ENCODE measurements at places on chromosomes 1 and 21.

DNA sequence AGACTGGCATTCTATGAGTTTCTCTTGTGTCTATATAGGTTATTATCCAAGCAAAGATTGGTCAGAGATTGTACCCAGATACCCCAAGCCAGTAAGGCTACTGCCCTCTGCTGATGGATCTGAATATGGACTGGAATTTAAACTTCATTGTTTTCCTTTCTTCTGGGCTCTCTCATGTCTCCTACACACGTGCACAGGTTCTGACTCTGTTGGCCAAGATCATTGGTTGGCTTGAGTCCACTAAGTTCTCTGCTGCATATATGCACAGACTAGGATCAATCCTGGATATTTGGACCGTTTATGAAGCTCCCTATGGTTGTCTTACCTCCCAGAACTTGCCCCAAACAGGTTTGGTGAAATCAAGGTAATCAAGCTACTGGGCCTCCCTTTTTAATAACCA, 69.7 kb downstream of the CC2D1B start:
- DNase-seq: peak; percentile 28

DNA sequence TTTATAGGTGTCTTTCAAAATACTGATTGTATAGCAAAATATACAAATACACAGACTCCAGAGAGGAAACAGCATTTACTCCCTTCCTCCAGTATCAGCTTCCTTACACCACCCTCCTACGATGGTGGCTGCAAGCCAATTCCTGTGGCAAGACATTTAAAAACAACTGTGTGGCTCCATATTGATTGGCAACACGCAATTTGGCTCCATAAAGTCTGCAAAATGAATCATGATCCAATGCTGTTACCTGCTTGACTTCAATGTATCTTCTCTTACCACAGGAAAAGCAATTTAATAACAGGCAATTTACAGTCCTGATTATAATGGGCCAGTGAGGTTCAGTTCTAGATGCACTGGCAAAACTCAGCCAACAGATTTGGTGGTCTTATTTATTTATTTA, 19.7 kb upstream of the ATP6V1G3 start:
- DNase-seq: no peak

DNA sequence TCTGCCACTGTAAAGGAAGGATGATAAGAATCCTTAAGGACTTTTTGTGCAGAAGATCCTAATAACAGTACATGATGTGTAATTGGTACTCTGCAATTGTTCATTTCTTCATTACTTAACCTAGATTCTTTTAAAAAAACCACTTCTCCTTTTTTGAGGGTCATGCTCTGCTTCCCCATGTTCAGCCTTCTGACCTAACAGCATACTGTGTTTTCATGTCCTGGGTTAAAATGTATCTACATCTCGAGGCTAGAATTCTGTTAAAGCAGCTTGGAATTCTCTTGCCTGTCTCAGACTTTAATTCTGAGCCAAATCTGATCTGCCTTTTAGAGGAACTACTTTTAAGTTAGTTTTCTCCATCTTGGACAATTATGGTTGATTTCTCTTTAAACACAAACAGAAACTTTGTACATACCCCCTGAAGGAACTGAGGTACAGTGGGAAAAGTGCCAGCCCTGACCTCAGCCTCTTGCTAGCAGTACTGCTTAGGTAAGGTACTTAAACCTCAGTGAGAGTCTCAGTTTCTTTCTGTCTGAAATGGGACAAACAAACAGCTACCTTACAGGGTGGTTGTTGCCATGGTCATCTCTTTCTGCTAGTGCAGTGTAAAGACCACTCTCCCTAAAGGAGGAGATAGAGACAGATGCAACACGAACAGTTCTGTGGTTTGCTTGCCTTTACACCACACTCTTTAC, 103.2 kb upstream of the DYNLT5 start:
- DNase-seq: no peak

DNA sequence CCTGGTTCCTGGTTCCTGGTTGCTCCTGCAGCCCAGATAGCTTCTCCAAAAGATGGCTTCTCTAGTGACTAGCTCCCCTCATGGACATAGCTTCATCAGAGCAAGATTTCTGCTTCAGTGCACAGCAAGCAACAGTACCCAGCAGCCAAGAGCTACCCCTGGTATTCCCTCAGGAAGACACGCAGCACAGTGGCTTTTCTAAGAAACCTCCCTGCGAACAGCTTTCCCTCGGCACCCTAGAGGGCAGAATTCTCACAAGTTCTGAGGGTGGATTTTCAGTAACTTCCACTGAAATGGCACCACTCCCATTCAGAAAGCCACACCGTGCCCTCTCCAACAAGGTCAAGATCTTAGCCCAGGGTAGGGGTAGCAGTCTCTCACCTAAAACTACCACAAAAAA, 128.2 kb downstream of the EIF4G3 start:
- DNase-seq: no peak

GRCh38 chr1:211493133-211493871, 1.3 kb upstream of the RD3 start:
- no peak for DNase-seq

DNA sequence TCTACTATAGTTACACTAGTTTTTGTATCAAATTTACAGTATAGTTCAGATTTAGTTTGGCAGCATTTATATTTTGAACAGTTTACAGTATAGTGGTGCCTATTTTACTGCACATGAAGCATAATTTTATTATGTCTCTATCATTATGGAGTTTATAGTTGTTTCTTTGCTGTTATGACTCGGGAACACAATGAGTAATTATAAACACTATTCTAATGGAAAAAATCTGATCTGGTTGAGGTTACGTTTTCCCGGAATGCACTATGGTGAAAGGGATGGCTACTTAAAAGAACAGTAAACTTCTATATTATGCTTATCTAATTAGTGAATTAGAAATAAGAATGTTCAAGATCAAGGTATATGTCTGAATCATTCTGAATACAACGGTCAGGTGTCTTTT, 10.6 kb downstream of the LCA5L start:
- DNase-seq: no peak

DNA sequence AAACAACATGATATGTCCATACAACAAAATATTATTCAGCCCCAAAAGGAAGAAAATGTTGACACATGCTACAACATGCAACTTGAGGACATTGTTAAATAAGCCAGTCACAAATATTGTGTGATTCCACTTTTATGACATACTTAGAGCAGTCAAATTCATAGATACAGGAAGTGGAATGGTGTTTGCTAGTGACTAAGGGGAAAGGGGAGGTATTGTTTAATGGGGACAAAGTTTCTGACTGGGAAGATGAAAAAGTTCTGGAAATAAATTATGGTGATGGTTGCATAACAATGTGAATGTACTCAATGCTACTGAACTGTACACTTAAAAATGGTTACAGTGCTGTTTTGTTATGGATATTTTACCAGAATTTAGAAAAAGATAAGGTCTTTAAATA, 77.7 kb downstream of the RHOU start:
- no peak for DNase-seq

GRCh38 chr1:112626193-112626592, 6.6 kb downstream of the CAPZA1 start:
- DNase-seq: no peak

GRCh38 chr1:106937104-106937503, 119.4 kb upstream of the PRMT6 start:
- DNase-seq: no peak

GRCh38 chr1:65066766-65067490, 81.1 kb upstream of the AK4 start:
- peak; percentile 87 for DNase-seq

DNA sequence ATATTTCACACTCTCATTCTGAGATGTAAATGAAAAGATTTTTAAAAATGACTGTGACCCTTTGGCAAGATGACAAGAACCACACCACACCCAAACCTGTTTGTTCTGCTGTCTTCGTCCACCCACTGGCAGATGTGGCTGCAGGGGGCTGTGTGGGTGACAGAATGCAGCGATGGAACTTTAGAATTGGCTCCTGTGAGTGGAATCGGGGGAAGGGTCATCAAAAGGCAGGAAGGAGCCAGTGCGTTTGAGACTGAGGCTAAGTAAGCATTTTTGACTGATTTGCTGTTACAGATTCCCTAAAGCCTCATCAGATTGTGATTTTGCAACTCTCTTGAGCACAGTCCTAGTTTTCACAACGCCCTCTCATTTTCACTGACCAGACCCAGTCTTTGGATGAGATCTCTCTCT, 111.2 kb upstream of the ADGRL2 start:
- DNase-seq: no peak

All from CD4-positive, alpha-beta memory T cell (primary cell).